ENCODE measurements at places on chromosomes 6 and 20. TPM values are rescaled to one million over a fixed set of nuclear protein-coding genes. Genes with fewer than 3 reads are reported as not detected.
A peak's percentile ranks its signal among the peaks of the same experiment; 100 is the strongest.

DNA sequence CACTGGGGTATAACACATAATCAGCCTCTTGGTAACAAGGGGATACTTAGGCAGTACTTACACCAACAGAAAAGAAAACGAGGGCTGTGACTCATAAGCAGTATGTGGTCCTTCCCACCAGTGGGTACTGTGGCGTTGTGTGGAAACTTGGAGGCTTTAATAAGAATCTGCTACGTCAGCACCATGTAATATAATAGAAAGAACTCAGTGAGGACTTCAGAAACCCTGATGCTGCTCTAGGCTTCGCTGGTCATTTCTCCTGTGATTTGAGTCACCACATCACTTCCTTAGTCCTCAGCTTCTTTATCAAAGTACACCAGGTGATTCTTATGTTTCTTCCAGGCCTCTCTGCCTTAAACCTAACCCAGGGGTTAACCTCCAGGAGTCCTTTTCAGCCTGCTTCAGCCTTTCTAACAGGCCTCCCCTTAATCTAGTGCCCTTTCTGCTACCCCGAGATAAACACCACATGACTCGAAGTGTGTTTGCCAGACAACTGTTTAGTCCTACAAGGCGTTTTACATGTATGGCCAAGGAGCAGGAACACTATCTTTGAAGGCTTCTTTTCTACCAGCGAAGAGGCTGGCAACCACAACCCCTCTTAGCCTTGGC is 68.5 kb downstream of the FYN start:
- peak; percentile 78 for DNase-seq

CEP57L1 gene
- 30.9 TPM for total RNA-seq

GRCh38 chr20:45487231-45487635 is 17.7 kb downstream of the WFDC2 start:
- no peak for DNase-seq

DYNLT2 gene
- total RNA-seq: 3.1 TPM

SPTLC3 gene
- total RNA-seq: 3.5 TPM

Data from muscle of leg (tissue), 16 donors.